ENCODE measurements at places on chromosomes 3 and 15. TPM values are rescaled to one million over a fixed set of nuclear protein-coding genes. Genes with fewer than 3 reads are reported as not detected.

STARD5 gene
- total RNA-seq = not detected

GNAT1 gene
- total RNA-seq = not detected

SLC38A3 gene
- total RNA-seq = 1.1 TPM

WDR49 gene
- not detected for total RNA-seq

APOD gene
- 2.9 TPM for total RNA-seq

ARL6IP5 gene
- total RNA-seq = 75.9 TPM

UBE3A gene
- total RNA-seq = 118 TPM

GOLGA8J gene
- not detected for total RNA-seq

LAMB2 gene
- 175 TPM for total RNA-seq

ATP8B4 gene
- total RNA-seq = not detected

GOLGA8G gene
- not detected for total RNA-seq

MYO5A gene
- 5.5 TPM for total RNA-seq

CPLX3 gene
- total RNA-seq = not detected

ZMYND10 gene
- 10.1 TPM for total RNA-seq

GRCh38 chr3:141656771-141657170 lies 81.3 kb upstream of the RNF7 start:
- DNase-seq = no peak

- no peak for DNase-seq
Observed at GRCh38 chr3:156762631-156763185, 63.4 kb upstream of the LEKR1 start.

- no peak for DNase-seq
Observed at GRCh38 chr3:17580901-17581300, 161.5 kb downstream of the TBC1D5 start.

DNA sequence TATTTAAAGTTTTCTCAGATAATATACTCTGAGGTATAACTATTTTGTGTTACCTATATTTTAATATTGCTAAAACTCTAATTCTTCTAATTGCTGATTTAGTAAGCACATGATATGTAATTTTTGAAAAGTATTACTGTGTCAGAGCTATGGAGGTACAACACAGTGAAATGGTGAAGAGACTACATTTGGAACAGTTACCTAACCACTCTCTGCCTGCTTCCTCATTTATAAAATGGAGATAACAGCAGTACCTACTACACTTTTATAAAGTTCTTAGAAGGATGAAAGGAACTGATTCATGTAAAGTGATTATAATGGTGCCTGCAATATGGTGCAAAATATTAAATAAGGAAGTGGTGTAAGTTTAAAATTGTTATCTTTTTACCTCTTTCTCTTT lies 16.3 kb upstream of the NEK10 start:
- no peak for DNase-seq

- DNase-seq = no peak
Observed at GRCh38 chr15:100341239-100341749, 481 bp downstream of the ADAMTS17 start.

- no peak for DNase-seq
Observed at GRCh38 chr3:172444821-172445220, 3.4 kb downstream of the GHSR start.

GRCh38 chr3:168197162-168197561 lies 101.4 kb upstream of the GOLIM4 start:
- no peak for DNase-seq

DNA sequence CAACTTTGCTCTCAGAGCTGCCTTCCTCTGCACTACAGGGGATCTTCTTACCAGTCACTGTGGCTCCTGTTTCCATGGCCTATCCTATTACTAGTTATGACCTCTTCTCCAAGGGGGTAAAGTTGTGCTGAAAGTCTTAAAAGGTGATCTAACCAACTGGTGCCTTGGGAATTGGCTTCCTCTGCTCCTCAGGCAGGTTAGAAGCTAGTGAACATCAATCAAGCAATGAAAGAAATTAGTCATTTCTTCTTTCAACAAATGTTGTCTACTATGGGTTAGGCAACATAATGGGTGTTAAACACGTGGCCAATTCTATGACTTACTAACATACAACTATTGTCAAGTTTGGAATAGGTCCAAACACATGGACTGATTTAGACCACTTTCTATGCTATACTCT lies 571.4 kb upstream of the NAALADL2 start:
- peak; percentile 42 for DNase-seq

DNA sequence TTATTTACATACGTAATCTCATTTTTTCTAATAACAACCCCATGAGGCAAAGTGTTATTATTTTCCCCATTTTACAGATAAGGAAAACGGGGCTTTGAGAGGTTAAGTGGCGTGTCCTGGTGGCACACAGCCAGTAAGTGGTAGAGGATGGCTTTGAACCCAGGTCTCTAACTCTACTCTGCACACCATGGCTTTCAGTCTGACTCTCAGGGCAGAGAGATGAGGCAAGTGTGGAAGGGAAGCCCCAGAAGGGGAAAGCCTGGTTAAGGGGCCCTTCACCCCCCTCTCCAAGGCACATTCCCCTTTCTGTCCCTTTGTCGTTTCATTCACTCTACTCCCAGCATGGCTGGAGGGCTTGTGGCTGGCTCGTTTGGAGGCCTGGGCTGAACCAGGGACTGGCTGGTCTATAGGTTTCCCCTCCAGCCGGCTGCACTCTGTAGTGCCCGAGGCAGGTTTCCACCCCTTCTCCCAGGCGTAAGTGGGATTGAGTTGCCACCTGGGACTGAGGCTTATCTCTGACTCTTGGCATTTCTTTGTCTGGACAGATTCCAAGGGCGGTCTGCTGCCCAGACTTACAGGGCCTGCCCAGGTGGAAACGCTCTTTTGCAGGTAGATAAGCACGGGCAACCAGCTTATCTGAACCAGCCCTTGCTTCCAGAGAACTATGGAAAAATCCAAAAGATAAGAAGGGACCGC lies 12.1 kb downstream of the SEMA4B start:
- DNase-seq = peak; percentile 70

- DNase-seq = no peak
Observed at GRCh38 chr3:120498556-120499346, 48.0 kb upstream of the FSTL1 start.

GRCh38 chr3:140602781-140603180 lies 75.1 kb upstream of the TRIM42 start:
- no peak for DNase-seq

DNA sequence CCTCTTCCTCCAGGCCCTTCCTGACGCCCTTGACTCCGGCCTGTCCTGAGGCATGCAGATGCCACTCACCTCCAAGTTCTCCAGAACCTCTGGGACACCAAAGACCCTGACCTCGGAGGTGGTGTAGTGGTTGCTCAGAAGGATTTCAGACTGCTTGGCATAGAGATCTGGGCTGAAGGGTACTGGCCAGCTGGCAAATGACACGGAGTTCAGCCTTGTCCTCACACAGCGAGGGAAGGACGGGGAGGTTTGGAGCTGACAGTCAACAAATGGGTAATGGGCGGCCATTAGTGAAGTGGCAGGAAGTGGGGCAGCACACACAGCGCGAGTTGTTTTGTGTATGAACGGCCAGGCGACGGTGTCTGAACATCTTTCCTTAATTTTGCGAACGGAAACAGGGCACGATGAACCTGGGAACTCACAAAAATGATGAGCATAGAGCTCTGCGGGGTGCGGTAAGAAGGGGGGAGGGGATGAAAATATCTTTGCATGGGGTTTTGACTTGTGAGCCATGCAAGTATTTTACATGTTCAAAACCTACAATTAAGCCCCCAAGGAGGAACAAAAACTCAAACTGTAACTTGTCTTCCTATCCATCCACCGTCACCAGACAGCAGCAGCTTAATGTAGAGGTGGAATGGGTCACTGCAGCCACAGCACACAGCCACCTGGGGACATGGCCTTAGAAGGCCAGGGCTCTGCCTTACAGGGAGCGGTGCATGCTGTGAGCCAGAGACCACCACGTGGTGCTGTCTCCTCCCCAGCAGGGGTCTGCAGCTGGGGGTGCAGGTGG lies 43.6 kb upstream of the RPL32 start:
- DNase-seq = no peak

- DNase-seq = no peak
Observed at GRCh38 chr3:71250026-71250425, 333.5 kb downstream of the FOXP1 start.

DNA sequence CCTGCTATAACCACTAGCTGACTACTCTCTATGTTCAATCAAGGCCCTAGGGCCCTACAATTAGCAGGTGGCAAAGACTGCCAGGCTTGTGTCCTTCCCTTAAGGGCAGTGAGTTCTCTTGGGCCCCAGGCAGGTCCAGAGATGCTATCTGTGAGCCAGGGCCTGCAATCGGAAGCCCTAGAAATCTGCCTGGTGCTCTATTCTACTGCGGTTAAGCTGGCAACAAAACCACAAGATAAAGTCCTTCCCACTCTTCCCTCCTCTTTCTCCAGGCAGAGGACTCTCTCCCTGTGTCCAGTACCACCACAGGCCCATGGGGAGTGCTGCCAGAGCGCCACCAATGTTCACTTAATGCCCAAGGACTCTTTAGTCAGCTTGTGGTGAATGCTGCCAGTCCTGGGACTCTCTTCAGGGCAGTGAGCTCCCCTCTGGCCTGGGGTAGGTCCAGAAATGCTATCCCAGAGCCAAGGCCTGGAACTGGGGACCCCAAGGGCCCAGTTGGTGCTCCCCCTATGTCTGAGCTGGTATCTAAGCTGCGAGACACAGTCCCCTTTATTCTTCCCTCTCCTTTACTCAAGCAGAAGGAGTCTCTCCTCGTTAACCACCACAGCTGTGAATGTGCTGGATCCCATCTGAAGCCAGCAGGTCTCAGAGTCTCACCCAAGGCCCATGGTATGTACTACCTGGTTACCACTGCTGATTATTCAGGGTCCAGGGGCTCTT lies 34.7 kb downstream of the XXYLT1 start:
- no peak for DNase-seq

DNA sequence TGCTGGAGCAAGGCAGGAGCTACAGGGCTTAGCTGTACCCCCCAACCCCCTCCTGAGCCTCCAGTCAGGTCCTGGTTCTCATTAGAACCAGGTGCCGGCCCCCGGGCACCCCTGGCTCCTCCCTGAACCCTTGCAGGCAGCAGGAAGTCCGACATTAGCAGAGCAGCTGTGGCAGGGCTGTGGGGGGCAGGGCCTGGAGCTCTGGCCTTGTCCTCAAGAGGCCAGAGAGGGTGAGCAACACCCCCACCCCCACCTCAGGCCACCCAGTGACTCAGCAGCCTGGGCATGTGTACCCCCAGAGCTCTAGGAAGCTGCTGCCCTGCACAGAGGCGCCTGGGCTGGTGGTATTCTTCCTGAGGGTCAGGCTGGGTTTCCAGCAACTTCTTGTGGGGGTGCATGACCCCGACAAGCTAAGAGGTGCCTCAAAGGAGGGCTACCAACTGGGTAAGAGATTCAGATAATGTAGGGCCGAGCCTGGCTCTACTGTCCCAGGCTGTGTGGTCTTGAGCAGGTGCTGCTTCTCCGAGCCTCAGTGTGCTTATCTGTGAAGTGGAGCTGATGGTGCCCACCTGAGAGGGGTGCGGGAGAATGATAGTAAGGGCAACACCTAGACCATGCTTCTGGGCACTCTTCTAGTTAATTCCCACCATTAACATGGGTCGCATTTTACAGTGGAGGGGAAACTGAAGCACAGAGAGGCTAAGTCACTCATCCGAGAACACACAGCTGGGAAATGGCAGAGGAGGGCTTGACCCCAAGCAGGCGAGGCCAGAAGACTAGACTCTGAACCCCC lies 16.0 kb downstream of the H1-8 start:
- no peak for DNase-seq
